ENCODE measurements at places on chromosomes 2 and 18.
A peak's percentile ranks its signal among the peaks of the same experiment; 100 is the strongest.

GRCh38 chr18:48002933-48003365, 72.5 kb upstream of the SMAD2 start:
- no peak for DNase-seq

DNA sequence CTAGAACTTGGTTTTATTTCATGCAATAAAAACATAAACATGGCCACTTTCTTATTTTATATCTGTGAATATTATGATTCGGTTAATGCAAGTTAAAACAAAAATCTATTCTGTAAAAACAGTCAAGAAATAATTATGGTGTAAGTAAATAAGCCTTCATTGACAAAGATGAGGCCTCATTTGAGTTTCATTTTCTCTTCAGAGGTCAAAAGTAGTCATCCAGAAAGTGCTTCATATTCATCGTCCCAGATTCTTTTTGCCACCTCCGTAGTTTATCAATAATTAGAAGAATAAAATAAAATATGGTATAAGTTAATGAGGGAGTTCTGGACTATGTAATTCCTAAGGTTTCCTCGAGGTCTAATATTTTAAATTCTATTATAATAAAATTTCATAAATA, 19.4 kb upstream of the HNRNPA3 start:
- DNase-seq: peak; percentile 35

DNA sequence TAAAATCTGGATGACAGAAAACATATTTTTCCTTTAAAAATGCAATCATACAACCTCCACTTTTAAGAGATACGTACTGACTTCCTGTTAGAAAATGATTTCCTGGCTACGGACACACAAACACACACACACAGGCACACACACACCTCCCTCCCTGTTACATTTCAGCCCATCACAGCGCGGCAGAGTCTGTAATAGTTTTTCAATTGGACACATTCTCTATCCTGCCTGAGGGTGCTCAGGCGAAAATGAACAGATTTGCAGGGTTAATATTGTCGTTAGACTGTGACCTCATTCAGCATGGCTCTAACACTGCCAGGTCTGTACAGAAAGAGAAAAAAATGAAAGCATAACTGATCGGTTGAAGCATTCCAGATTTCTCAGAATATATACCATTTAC, 45.0 kb downstream of the KCTD1 start:
- no peak for DNase-seq

- no peak for DNase-seq
Measured at GRCh38 chr2:152078662-152079061, 20.2 kb downstream of the CACNB4 start.

- DNase-seq: no peak
Measured at GRCh38 chr2:131077966-131078365, 15.3 kb downstream of the FAM168B start.

GRCh38 chr2:119198240-119198840, 25.3 kb upstream of the STEAP3 start:
- DNase-seq: no peak

DNA sequence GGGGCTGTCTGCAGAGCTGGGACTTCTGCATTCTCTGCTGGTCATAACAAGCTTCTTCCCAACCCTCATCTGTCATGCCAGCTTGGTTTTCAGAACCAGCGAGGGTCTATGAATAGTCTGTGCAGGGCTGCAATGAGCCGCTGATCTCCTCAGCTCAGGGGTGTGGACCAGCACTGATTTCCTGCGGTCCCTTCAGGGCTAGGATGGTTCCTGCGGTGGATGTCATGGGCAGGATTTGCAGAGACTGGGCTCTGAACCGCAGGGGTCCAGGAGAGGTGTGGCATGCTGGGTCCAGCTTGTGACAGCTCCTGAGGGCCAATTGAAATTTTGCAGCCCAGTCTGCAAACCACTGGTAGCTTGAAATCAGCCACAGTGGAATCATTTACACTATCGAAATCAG, 188.2 kb upstream of the AGAP1 start:
- DNase-seq: no peak

- DNase-seq: no peak
Measured at GRCh38 chr2:175449616-175450015, 268.1 kb upstream of the ATP5MC3 start.

GRCh38 chr2:205435970-205436369, 246.3 kb upstream of the NRP2 start:
- no peak for DNase-seq
